ENCODE measurements at places on chromosomes 1 and 21.

- DNase-seq: no peak
These were observed 23.9 kb downstream of the GPR161 start for GRCh38 chr1:168112673-168113305.

DNA sequence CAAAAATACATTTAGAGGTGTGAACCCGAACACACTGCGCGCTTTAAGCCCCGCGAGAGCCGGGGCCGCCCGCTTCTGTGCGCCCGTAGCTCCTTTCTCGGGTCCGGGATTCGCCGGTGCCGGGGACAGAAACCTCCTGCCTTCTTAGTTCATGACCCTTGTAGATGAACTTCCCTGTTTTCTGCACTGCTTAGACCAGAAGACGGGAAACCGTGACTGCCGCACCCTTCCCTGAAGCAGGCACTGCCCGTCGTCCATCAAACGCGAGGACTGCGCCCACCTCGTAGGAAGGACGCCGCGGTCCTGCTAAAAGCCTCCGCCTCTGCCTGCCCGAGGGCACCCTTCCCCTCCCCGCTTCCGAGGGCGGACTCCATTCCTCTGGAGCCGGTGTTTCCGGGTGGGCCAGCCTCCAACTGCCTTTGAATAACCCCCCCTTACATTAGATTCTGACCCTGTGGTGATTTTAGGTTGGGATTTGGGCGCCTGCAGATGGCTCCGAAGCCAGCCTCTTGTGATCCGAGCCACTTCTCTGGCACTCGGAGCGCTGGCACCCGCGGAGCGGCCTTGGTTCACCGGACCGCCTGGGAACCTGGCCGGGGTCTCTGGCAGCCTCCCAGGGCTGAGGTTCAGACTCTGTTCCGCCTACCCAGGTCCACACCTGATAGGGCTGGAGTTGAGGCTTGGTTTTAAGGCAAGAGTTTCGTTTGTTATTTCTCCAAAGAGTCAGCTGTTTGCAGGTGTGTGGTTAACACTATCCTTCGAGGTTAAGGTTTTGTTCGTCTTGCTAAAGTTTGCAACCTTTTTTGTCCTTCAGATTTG is 1.2 kb upstream of the PTTG1IP start:
- DNase-seq: peak; percentile 56

GRCh38 chr1:107342316-107342715 is 201.5 kb downstream of the NTNG1 start:
- no peak for DNase-seq

GRCh38 chr1:197921235-197922069 is 4.3 kb downstream of the LHX9 start:
- no peak for DNase-seq

- DNase-seq: no peak
These were observed 11.6 kb upstream of the PTPN7 start for GRCh38 chr1:202172015-202172355.

GRCh38 chr1:15948595-15949452 is 27.1 kb downstream of the ZBTB17 start:
- DNase-seq: no peak

- DNase-seq: no peak
These were observed 127.2 kb downstream of the NAV1 start for GRCh38 chr1:201666102-201666501.

DNA sequence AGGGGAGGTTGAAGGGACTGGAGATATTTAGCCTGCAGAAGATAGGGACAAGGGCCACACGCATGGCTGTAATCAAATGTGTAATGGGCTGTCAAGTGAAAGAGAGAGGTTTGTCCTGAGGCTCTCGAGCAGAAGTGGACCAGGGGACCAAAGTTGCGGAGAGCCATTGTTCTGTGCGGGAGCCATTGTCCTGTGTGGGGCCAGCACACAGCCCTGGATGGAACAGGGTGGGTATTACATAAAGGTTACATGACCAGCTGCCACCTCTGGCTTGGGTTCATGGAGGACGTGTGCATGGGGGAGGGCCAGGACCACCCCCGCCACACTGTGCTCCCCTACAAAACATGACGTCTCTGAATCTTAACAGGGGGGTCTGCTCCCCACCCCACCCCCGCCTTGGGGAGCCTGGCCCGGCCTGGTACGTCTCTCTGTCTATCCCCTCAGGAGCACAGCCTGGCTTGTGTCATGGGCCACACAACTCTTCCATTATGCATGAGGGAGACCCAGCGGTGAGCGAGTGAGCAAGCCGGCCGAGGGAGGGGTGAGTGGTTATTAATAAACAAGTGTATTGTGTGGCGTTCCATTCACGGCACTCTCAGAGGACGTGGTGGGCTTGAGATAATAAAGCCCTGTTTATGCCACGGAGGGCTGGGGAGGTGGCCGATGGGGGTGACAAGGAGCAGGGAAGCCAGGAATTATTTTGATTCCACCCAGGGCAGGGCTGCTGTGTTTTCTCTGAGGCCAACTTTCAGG is at the start of gene NFASC:
TSS of gene NFASC (plus strand) at position 703 of the 753 bp plus-strand sequence. CDS start 73,454 bp downstream, outside the sequence.
- no peak for DNase-seq

DNA sequence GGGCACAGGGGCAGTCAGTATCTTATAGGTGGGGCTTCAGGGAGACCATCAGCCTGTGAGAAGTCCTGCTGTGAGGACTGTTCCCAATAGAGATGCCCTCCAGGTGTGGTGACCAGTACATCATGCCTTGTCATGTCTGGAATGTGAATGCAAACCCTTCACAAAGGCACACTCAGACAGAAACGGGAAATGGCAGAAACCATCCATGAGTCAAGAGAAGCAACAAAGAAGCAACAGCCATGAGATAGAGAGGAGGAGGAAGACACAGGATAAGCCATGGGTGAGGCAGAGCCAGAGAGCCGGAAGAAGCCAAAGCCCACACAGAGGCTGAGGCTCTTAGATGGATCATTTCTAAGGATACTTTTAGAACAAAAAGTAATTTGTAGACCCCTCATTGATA is 20.1 kb upstream of the ZP4 start:
- no peak for DNase-seq

- DNase-seq: no peak
These were observed 64.9 kb upstream of the FCGR2A start for GRCh38 chr1:161440312-161440894.

DNA sequence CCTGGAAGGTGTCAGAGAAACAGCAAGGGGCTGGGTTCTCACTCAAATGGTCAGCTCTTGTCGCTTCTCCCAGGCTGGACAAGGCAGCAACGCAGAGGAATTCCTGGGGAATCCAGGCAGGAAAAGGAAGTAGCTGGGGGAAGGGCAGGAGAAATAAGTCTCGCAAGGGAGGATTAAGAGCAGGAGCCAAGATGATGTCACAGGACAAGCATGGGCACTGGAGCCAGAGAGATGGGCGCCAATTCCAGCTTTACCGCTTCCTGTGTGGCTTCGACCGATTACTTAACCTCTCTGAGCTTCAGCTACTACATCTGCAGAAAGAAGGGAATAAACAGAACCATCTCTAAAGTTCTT is 70.5 kb downstream of the SSBP3 start:
- no peak for DNase-seq

DNA sequence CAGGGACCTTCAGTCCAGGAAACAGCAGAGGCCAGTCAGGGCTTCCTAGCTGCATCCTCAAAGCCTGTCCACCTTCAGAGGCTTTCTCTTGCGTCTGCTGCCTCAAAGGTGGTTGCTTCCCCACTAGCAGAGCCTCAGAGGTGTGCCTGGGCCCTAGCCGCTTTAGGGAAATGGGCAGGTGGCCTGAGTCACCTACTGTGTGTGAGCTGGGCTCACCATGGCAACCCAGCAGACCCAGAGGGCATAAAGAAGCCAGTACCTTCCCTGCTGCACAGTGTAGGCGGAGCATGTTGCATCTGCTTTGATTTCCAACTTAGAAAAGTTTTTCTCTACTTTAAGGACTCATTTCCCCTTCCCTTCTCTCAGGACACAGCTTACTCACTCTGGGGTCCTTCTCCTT is 12.5 kb downstream of the SLC9A1 start:
- DNase-seq: no peak

GRCh38 chr1:233102341-233102740 is 151.9 kb downstream of the NTPCR start:
- DNase-seq: no peak

GRCh38 chr1:206986402-206986801 is 16.1 kb upstream of the FCAMR start:
- DNase-seq: no peak

GRCh38 chr1:50582346-50582745 is 159.1 kb upstream of the DMRTA2 start:
- no peak for DNase-seq

GRCh38 chr1:185668013-185668412 is 66.2 kb upstream of the HMCN1 start:
- DNase-seq: no peak

GRCh38 chr1:115065021-115065420 is 24.3 kb downstream of the TSPAN2 start:
- DNase-seq: no peak

- no peak for DNase-seq
These were observed 40.2 kb upstream of the IFFO2 start for GRCh38 chr1:18996548-18997177.

DNA sequence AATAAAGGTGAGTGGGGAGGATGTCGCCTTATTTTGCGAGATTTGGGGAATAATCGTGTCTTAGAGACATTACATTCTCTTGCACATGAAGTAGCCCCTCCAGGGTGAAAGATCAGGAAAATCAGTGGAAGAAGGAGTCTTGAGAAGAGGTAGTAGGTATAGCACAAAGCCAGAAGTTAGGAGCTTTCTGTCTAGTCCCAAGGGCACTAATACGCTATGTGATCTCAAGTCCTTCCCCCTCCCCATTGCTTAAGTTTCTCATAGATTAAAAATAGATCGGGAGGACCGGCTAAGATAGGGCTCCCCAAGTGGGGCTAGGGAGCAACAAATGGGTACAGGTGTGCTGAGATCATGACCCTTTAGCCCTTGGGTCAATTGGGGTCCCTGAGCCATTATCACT is 13.5 kb downstream of the LRRN2 start:
- DNase-seq: no peak

DNA sequence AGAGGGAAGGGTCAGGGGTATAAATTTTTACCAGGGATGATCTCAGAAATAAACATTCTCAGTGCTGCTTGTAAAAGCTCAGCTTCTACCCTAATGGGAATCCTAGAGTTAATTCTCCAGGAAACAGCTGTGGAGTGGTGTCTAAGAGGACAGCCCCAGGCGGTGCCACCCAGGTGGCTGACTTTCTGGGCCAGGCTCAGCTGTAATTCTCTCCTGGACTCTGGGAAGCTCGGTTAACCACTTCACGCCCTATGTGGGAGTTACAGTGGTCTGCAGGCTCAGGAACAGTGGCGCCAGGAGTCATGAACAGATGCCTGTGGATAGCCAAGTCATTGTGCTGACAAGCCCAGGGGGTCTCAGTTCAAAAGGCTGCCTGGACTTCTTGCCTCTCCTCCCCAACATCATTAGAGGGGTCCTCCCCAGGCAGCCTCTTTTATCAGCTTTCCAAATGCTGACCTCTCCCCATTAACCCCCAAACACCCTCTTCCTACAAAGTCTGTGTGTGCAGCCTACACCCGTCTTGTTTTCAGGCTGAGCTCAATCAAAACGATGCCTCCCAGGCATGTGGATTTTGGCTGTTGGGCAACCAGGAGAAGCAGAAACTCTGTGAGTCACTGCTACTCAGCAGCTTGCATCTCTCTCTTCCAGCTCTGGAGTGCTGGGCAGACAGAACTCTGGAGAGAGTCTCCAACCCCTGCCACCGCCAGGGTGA is 1.2 kb downstream of the HHIPL2 start:
- DNase-seq: no peak

- no peak for DNase-seq
These were observed 43.7 kb downstream of the TRIM11 start for GRCh38 chr1:228362884-228363450.

DNA sequence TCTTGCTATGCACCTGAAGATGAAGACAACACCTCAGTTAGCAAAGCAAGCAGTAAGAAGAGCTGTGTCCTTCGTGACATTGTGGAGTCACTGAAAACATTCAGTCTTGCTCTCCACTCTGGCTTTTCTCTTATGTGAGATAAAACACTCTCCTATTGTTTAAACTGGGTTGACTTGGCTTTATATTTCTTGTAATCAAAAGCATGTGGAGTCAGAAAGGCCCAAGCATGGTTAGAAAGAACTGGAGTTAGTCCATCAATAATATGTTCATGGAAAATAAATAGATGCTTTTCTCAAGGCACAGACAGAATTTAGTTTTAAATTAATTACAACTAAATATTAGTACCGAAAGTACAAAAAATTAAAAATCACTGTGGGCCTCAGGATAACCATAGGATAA is 61.7 kb downstream of the UBE2U start:
- no peak for DNase-seq

GRCh38 chr1:39132505-39133339 is 71.8 kb upstream of the MACF1 start:
- DNase-seq: no peak

GRCh38 chr21:31733551-31734149 is 1.7 kb upstream of the SCAF4 start:
- DNase-seq: no peak

DNA sequence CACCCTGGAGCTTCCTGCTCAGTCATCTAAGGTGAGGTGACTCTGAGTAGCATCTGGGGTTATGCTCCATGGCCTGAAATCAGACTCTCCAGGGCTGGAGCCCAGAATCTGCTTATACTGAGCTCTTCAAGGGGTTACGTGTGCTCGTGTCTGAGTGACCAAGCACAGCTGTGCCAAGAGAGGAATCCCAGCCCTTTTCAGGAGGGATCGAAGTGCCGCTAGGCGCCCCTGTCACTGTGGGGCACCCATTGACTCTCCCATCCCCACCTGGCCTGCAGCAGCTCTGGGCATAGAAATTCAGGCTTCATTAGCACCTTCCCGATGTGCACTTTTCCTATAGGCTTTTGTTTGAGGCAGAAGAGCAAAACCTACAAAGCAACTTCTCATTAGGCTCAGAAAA is 13.8 kb downstream of the VASH2 start:
- no peak for DNase-seq

- DNase-seq: no peak
These were observed 1.4 kb upstream of the EVI5 start for GRCh38 chr1:92786111-92786901.

DNA sequence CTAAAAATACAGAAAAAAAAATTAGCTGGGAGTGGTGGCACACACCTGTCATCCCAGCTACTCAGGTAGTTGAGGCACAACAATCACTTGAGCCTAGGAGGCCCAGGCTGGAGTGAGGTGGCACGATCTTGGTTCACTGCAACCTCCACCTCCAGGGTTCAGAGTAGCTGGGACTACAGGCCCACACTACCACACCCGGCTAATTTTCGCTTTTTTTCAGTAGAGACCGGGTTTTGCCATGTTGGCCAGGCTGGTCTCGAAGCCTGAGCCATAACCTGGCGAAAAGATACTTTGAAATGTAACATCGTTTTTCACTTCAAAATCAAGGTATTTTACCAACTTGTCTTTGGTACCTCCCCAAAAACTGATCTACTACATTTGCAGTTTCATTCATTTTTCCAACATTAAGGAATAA is 6.1 kb downstream of the GAS5 start:
- no peak for DNase-seq

DNA sequence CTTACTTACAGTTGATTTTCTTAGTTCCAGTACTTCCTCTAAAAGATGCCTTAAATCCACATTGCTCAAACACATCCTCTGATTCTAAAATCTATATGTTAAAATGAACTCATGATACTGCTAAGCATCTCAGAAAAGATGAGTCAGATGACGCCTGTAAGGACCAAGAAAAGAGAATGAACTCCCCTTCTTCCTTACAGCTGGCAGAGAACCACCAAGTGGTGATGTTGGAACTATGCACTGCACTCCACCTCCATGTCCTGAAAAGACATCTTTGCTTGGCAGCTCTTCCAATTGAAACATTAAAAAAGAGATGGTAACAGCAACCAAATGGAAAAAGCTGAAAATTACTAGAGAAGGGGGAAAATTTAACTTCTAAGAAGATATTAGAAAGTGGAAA is 648.8 kb downstream of the PTPRC start:
- DNase-seq: no peak
